ENCODE measurements at places on chromosomes 2 and 18.

DNA sequence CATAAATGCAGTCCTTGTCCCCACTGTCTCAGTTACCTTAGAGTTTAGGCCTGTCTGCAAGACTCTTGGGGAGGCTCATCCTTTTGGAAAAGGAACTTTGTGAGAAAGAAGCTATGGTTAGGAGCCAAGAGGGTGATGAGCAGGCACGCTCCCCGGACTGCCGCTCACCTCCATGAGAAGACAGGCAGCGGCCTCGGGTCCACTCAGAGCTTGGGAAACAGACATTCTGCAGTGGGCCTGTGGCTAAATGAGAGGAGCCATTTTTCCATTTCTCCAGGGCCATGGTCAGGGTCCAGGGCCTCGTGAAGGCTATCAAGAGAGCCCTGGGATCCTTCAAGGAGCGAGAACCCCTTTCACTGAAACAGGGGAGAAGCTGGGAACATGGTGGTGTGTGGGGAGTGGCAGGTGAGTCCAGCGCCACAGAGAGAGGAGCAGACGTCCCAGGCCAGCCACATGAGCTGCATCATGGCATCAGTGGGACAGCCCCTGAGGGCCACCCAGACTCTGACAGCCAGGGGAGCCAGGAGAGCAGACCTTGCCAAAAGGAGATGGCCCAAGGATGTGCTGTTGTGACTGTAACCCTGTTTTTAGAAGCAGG is 4.0 kb upstream of the TEX51 start:
- H3K36me3 ChIP-seq, result no peaks in the 10 kb centered on the region
- no peak overlapping the region for H3K27ac ChIP-seq
- peaks cover 10% of the 10 kb centered on the region for H3K27me3 ChIP-seq
- DNase-seq, result no peak

- H3K36me3 ChIP-seq, result no peaks in the 10 kb centered on the region
- no peak overlapping the region for H3K27ac ChIP-seq
- no peaks in the 10 kb centered on the region for H3K4me1 ChIP-seq
- H3K4me3 ChIP-seq, result no peak overlapping the region
These were observed 106.4 kb upstream of the RBBP8 start for GRCh38 chr18:22826726-22827125.

- no peak overlapping the region for H3K4me3 ChIP-seq
- no peak overlapping the region for H3K27ac ChIP-seq
- no peaks in the 10 kb centered on the region for H3K4me1 ChIP-seq
- no peaks in the 10 kb centered on the region for H3K27me3 ChIP-seq
- no peak for DNase-seq
- H3K36me3 ChIP-seq, result no peaks in the 10 kb centered on the region
These were observed 169.8 kb upstream of the ERBB4 start for GRCh38 chr2:212708355-212708754.

DNA sequence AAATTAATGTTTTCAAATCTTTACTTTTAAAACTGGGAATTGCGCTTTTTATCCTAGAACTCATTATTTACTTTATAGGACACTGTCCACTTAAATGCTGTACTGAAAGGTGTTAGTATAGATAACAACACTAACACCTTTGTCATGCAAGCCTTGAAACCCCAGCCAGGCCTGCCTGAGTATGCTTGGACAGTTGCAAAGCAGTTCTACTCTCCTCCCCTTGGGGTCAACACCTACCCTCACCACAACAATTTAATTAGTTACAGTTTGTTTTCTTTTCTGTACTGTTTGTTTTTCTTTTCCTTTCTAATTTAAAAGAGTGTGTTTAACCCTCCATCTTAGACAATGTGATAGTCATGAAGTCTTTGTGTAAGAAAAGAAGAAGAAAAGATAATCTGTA is 18.9 kb upstream of the FAM98A start:
- DNase-seq, result no peak
- no peaks in the 10 kb centered on the region for H3K27me3 ChIP-seq
- H3K36me3 ChIP-seq, result no peaks in the 10 kb centered on the region
- H3K4me1 ChIP-seq, result no peaks in the 10 kb centered on the region
- H3K27ac ChIP-seq, result no peak overlapping the region
- no peak overlapping the region for H3K4me3 ChIP-seq

DNA sequence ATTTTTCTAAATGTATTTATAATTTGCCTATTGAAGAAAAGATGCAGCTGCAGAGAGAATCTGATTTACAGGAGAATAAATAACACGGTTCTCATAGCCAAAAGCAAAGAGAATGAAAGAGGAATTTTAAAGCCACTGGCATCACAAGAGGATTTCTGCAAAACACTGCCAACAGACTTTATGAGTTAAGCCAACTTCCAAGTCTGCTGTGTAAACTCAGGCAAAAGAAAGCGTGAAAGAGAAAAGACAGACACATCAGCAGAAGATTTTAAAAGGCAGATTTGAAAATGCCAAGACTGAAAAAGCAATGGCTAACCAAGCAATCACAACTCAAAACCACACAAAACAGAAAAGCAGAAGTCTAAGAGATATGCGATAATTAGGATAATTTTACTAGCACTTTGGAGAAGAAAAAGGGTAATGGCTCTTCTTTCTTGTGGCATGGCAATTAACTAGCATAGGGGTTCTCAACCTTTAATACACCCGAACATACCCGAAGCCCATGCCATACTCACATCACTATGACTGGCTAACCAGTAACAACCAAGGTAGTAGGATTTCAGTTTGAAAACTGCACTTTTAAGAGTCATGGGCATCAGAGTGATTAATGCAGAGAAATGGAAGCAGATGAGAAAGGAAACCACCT is 4.9 kb downstream of the DARS1 start:
- H3K27me3 ChIP-seq, result no peaks in the 10 kb centered on the region
- no peak overlapping the region for H3K4me3 ChIP-seq
- H3K4me1 ChIP-seq, result peaks cover 13% of the 10 kb centered on the region

GRCh38 chr2:136863874-136864273 is 98.5 kb downstream of the THSD7B start:
- no peaks in the 10 kb centered on the region for H3K36me3 ChIP-seq
- no peaks in the 10 kb centered on the region for H3K27me3 ChIP-seq
- H3K27ac ChIP-seq, result no peak overlapping the region

DNA sequence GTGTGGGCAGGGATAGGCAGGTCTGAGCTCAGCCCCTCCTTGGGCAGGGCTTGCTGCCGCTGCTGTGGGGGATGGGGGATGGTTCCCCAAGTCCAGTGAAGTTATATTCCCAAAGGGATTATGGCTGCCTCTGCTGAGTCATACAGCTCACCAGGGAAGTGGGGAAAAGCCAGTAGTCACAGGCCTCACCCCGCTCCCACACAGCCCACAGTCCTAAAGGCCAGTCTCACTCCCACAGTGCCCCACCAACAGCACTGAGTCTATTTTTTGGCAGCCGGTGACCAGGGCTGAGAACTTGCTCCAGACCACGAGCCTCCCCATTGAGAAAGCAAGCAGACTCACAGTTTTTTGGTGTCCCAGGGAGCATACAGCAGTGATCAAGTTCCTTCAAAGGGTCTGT is 173.3 kb downstream of the OSR1 start:
- H3K4me1 ChIP-seq, result no peaks in the 10 kb centered on the region
- no peak overlapping the region for H3K27ac ChIP-seq
- no peaks in the 10 kb centered on the region for H3K27me3 ChIP-seq
- no peak for DNase-seq

- H3K4me3 ChIP-seq, result no peak overlapping the region
- no peaks in the 10 kb centered on the region for H3K27me3 ChIP-seq
- H3K36me3 ChIP-seq, result peaks cover 6% of the 10 kb centered on the region
- H3K27ac ChIP-seq, result no peak overlapping the region
- H3K4me1 ChIP-seq, result no peaks in the 10 kb centered on the region
These were observed 124.9 kb upstream of the TTC27 start for GRCh38 chr2:32502941-32503340.

GRCh38 chr2:102120261-102120660 is 22.3 kb upstream of the IL1R1 start:
- H3K27me3 ChIP-seq, result no peaks in the 10 kb centered on the region
- H3K4me1 ChIP-seq, result no peaks in the 10 kb centered on the region
- no peak overlapping the region for H3K4me3 ChIP-seq
- no peak overlapping the region for H3K27ac ChIP-seq

GRCh38 chr2:172735582-172736423 is at the start of gene RAPGEF4:
Gene RAPGEF4, plus strand, starts transcription at chr2:172735845. Its CDS starts 139 bp downstream, at chr2:172735984.
- H3K36me3 ChIP-seq, result no peaks in the 10 kb centered on the region
- no peak within 1 kb of the TSS for H3K27ac ChIP-seq
- H3K27me3 ChIP-seq, result no peaks in the 10 kb centered on the region
- no peak within 1 kb of the TSS for H3K4me3 ChIP-seq
- peaks cover 8% of the 10 kb centered on the region for H3K4me1 ChIP-seq

DNA sequence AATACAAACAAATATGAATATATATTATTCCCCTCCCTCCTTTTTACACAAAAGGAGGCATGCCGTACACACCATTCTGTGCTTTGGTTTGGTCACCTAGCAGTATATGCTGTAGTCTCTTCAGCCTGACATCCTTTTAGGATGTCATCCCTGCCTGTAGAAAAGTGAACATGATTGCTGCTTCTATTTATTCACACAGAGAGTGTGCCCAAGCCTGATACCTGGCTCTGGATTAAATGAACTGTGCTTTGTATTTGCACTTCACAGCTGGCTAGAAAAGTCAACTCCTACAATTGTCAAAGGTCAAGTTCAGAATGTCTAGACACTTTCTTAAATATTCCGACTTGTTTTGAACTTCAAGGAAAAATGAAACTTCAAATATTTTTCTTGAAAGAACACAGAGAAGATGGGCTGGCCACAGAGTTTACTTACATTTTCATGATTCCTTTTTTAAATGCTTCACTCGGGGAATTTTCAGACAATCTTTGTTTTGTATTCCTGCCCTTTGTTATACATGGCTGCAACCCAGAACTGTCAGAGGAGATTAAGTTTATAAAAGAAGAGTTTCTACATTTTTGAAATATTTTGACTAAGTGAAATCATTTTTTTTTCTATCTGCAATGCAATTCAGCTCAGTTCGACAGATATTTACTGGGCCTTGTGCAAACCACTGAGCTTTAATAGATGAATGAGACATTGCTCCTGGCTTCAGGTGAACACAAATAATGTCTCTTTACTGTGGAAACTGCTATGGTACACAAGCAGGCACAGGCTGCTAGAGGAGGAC is 33.5 kb downstream of the DAPL1 start:
- DNase-seq, result no peak
- no peaks in the 10 kb centered on the region for H3K4me1 ChIP-seq
- H3K27ac ChIP-seq, result no peak overlapping the region
- H3K27me3 ChIP-seq, result peaks cover 3% of the 10 kb centered on the region
- H3K36me3 ChIP-seq, result no peaks in the 10 kb centered on the region
- no peak overlapping the region for H3K4me3 ChIP-seq

DNA sequence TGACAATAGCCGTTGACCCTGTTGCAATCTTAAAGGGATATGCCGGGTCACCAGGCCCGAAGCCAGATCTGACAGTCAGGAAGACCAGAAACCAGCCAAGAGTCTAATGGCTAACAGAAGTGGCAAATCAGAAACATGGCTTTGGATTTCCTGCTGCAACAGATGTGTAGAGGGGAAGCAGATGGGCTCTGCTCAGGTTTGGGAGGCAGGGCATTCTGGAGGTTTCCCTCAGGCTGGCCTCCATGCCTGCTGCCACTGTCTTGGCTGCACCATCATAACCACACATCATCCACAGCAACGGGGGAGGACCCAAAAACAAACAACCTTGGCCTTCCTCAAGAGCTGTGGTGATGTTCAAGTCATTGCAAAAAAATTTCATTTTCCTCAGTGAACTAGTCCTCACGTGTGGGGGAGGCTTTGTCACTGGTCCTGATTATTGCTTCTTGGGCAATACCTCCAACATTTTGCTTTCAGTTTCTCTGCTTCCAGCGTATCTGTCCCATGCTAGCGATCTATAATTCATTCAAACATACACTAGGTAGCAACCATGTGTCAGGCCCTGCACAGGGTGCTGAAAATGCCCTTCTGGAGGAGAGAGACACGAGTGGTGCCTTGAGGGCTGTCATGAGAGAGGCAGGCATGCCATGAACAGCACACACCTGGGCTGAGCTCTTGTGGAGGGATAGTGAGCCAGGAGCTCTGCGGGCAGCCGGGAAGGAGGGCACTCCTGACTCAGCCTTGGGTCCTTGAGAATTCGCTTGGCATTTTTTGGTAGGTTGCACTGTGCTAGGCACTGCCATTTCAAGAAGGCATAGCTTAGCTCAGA is 48.2 kb upstream of the LGALSL start:
- H3K4me1 ChIP-seq, result no peaks in the 10 kb centered on the region
- no peaks in the 10 kb centered on the region for H3K27me3 ChIP-seq
- no peak overlapping the region for H3K27ac ChIP-seq
- no peak for DNase-seq
- H3K36me3 ChIP-seq, result no peaks in the 10 kb centered on the region

- H3K27ac ChIP-seq, result no peak overlapping the region
- H3K4me1 ChIP-seq, result no peaks in the 10 kb centered on the region
- H3K27me3 ChIP-seq, result no peaks in the 10 kb centered on the region
These were observed 533.8 kb downstream of the FBXO15 start for GRCh38 chr18:73613706-73614340.

DNA sequence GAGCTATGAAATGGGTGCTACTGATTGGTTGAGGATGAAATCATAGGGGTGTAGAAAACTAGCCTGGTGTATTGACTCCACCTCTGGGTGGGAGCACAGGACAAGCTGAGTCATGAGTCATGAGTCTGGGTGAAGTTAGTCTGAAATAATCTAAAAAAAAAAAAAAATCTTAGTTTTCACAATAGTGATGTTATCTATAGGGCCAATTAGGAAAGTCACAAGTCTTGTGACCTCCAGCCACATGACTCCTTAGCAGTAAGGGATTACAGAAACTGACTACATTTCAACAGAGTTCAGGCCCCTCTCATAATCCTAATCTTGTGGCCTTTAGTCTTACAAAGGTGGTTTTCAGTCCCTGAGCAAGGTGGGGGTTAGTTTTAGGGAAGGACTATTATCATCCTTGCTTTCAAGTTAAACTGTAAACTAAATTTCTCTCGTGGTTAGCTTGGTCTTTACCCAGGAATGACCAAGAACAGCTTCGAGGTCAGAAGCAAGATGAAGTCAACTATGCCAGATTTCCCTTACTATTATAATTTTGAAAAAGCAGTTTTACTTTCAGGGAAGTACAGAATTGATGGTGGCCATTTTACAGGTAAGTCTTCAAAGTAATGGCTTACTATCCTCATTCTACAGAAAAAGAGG is 338.0 kb upstream of the GYPC start:
- H3K4me1 ChIP-seq, result no peaks in the 10 kb centered on the region
- DNase-seq, result no peak
- H3K27ac ChIP-seq, result no peak overlapping the region
- H3K36me3 ChIP-seq, result no peaks in the 10 kb centered on the region

DNA sequence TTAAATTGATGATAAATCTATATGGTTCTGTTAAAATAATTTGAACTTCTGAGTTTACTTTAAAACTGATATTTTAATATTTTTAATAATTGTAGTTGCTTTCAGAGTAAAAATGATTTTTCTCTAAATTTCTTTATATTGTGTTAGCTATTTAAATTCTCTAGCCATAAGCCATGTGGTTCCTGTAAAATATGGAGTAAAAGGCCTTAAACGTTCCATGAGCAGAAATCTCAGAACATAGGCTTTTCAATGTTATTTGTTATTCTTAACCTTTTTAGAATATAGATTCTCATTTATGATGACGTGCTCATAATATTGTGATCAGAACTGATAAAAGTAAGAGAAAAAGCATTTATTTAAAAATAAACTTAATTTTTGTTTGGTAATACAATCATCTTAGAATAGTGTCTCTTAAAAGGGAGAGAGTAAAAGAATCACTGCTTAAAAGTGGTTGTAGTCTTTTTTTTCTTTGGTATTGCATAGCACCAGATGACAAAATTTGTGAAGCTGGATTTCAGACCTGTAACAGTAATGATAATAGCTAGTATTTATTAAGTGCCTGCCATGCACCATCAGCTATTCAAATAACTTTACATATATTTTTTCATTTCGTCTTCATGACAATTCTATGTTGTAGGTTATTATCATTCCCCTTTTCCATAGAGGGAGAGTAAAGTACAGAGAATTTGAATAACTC is 2.7 kb downstream of the BMPR2 start:
- DNase-seq, result no peak
- H3K4me3 ChIP-seq, result no peak overlapping the region
- no peaks in the 10 kb centered on the region for H3K27me3 ChIP-seq

GRCh38 chr2:70647873-70648481 is 94.4 kb upstream of the TGFA start:
- H3K4me1 ChIP-seq, result no peaks in the 10 kb centered on the region
- DNase-seq, result peak; percentile 67
- no peak overlapping the region for H3K27ac ChIP-seq
